ENCODE measurements at places on chromosomes 5 and 9.

GRCh38 chr9:87798261-87798833 lies 72.4 kb downstream of the CTSL start:
- no peak for DNase-seq

- no peak for DNase-seq
Observed at GRCh38 chr9:38437193-38437823, 13.1 kb upstream of the IGFBPL1 start.

- peak; percentile 91 for DNase-seq
Observed at GRCh38 chr5:147332658-147333057, 97.8 kb downstream of the STK32A start.

- no peak for DNase-seq
Observed at GRCh38 chr5:56507351-56507930, 274.3 kb upstream of the ANKRD55 start.

DNA sequence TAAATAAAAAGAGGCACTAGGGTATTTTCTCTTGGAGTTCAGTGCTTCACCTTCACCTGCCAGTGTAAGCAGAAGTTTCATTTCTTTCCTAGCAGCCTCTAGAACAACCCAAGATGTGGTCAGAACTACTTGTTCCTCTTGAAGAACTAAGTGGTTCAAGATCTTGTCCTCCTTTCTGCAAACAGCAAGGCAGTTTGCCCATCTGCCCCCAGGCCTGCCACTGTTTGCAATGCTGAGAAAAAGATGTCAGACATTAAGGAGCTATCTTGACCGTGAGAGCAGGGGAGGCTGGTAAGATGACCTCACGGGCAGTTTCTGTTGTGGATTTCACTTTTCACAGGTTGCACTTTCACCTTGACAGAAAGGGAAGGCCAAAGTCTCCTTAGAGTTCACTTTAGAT lies 52.0 kb upstream of the KLF4 start:
- no peak for DNase-seq

DNA sequence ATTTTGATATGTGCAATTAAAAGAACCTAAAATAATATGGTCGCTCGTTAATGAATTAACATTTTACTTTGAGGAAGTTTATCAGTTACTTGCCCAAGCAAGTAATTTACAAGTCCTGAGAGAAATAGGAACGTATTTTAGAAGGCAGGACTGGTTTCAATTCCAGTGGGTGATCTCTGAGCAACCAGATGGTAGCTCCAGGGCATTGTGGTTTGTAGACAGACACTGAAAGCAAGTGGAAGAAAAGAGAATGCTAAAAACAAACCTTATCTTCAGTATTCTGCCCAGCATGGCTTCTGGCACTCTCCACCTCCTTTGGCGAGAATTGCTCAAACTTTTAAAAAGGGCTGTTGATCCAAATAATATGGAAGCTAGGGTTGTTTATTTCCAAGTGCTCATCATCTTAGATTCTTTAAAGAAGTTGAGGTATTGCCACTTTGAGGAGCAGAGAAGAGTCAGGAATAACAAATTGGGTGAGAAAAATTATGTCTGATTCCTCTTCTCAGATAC lies 31.8 kb upstream of the ERAP2 start:
- DNase-seq = no peak

DNA sequence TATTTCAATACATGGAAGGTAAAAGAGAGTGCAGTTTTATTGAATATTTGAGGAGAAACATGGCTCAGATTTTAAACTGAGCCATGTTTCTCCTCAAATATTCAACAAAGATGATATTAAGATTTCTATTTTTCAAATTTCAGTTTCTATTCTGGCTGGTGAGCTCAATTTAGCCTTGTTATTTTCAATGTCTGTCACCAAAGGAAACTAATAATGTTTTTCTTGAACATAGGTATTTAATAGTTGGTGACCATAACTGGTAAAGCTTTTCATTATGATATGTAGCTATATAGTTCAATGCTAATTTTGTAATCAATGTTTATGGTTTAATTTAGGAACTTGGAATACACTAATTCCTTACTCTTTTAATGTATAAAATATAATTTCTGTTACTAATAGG lies 177.4 kb downstream of the FER start:
- DNase-seq = no peak

- no peak for DNase-seq
Observed at GRCh38 chr5:62199792-62200716, 106.0 kb upstream of the KIF2A start.

DNA sequence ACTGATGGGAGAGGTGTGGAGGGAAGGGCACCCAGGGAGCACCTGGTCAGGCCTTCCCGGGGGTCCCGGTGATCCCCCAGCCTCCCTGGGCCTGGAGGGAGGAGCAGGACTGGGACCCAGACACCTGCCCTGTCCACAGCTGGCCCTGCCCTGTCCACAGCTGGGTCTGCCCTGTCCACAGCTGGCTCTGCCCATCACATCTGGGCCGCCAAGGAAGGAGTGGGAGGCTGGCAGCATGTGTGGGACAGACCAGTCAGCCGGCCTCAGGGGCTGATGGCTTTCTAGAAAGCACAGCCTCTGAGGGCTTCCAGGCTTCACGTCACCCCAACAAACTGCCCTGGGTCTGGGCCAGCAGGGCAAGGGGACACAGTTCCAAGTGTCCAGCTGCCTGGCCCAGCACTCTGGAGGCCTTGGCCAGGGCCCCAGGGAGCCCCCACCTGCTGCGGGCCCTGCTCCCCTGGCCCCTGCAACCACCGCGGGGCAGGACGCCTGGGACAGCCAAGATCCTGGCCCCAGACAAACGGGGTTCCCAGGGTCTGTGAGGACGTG lies 12.2 kb downstream of the DNLZ start:
- no peak for DNase-seq

DNA sequence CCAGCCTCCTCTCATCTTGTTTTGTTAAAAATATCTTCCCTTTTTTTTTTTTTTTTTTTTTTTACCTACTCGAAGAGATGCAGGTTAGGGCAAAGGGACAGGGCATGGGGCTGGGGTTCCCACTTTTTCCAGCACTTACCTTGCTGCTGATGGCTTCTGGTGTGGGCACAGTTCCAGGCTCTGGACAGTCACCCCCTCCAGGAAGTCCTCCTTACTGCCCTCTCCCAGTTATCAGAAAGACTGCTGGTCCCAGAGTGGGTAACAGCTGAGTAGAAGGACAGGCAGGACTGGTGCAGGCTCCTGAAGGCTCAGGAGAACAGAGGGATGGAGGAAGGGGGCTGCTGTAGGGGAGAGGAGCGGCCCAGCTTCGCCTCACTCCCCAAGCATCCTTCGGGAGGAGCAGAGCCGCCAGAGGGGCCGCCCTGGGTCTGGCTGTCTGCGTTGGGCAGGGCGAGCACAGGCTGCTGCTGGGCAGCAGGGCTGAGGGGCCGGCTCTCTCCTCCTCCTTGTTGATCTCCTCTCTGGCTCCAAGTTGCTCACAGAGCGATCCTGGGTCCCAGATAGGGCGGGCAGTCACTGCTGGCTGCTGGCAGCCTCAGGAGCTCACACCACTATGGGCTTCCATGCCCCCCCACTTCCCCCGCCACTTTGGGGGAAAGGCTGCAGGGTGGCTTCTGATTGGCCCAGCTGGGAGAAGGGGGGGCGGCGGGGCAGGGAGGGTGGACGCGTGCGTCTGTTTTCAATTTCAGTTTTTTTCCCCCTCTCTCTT lies at the start of gene PDGFRB:
PDGFRB (minus strand) TSS at position 588 of the 769 bp plus-strand sequence. CDS start 18,798 bp downstream, outside the sequence.
- DNase-seq = no peak

DNA sequence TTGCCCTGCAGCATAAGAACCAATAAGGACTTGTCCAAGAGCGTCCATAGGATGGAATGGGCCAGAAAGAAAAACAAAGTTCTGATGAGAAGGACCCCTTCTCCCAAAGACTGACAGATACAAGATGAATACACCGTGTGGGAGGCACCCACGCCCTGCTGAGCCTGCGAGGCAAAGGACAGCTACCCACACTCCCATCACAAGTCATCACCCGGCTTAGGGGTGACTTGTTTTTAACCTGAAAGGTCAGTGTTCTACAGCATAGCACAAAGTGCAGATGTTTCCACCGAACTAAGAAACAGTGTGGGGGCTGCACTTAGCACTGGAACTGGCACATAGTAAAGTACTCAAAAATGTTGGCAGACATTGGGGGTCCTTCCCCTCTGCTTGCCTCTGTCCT lies 13.9 kb downstream of the TNIP1 start:
- no peak for DNase-seq

DNA sequence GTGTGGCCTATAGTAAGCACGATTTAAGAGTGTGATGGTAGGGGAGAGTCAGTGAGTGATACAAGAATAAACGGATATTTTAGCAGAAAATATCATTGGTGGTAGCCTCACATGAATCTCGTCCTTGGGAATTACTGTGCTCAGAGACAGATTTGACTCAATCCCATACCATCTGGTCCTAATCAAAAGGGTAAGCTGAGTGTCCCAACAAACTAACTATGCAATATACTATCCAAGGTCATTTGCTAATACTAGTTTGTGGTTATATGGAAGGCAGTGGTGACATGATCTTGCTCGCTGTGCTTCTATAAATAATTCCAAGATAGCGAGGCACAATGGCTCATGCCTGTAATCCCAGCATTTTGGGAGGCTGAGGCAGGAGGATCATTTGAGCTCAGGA lies 103.2 kb downstream of the TRPM6 start:
- no peak for DNase-seq

DNA sequence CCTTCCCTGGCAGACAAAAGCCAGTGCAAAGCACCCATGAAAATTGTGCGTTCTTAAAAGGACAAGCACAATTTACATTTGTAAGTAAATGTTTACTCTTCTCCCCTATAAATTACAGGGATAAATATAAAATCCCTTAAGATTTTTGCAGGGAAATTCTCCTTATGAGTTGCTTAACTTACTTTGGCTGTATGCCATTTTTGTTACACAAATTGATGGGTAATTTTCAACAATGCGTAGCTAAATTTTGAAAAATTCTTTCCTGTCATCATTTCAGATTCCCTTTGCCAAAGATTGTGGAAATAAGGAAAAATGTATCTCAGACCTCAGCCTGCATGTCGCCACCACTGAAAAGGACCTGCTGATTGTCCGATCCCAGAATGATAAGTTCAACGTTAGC lies 64.2 kb upstream of the ITGA2 start:
- DNase-seq = no peak

DNA sequence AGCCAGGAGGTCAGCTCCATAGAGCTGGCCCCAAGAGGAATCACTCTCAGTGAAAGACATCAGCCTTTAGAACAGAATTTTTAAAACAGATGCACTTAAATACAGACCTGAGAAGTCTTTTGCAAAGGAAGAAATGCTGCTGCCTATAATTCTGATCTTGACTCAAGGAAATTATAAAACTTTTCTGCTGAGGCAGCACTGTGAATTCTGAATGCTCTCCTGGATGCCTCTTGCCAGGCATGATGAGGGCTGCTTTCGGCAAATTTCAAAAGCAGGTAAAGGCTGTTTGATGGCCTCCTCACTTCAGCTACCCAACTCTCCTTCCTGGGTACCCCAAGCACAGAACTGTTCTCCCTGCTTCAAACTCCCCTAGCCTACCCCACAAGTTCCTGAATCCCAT lies 174.8 kb downstream of the CDK5RAP2 start:
- no peak for DNase-seq

DNA sequence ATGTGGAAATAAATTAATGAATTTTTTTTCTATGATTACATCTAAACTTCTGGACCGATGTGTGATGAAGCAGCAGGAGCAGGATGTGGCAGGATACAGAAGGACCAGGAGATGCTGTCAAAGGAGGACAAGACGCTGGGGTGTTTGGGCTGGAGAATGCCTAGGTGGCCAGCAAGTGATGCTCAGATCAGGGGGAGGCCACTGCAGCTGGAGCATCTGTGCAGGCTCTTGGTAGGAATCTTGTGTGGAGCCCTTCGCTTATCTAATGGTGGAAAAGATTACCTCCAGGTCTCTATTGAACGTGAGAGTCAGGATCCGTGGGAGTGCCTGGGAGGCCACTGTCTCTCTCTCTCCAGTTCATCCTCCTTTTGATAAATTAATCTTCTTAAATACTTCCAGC lies 79.8 kb downstream of the MRPL36 start:
- DNase-seq = no peak

- no peak for DNase-seq
Observed at GRCh38 chr9:75376680-75377254, 288.5 kb downstream of the OSTF1 start.

DNA sequence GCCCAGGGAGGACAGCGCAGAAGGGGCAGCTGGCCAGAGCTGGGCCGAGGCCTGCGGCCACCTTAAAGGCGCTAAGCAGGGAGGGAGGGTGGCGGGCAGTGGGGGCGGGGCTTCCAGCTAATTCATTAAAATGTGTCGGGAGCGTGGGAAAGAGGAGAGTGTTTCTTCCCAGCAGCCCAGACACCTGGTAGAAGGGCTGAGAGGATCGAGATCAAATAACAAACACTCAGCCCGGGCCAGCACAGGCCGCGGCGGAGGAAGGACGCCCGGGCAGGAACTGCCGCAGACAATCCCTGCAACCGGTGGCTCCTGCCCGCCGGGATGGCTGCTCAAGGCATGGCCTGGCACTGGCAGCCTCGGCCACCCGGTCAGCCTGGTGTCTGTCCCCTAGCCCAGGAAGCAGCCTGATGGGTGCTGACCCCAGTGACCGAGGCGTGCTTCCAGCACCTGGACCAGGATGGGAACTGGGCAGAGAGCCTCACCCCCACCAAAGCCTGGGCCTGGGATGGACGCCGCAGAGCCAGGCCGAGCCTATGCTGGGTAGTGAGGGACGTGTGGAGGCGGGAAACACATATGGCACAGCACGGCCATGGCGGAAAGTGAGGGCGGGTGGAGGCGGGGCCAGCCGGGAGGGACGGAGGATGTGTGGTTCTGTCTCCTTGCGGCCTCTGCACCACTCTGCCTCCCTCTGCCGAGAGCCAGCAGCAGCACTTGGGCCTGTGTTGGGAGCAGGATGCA lies 3.2 kb upstream of the NRARP start:
- peak; percentile 57 for DNase-seq

DNA sequence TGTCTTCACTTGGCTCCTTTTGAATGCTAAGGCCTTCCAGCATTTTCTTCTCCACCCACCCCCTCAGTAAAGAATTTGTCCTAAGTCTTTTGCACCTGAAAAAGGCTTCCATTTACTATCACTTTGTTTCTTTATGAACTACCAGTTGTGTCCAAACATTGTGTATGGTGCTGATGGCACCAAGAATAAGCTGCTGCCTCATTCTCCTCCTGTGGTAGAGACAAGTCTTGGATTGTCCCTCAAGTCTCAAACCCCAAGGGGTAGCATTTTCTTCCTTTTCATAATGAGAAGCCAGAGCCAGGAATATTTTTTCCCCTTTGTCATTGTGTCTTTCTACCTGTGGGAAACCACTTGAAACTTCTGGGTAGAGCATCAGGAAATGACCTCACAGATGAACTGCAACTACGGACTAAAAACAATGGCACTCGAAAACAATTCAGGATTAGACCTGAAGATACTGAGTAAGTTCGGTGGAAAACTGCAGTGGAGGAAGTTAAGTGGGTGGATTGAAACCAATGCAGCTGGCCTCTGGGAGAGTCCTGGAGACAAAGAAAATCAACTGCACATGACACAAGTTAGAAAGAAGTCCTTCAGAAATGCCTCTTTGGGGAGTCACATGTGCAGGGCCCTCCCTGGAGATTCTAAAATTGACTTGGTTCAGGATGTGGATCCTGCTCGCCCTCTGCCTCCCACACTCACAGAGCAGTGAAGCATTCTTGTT lies 80.5 kb downstream of the SH3RF2 start:
- DNase-seq = no peak

GRCh38 chr5:88819301-88819999 lies 63.5 kb downstream of the MEF2C start:
- DNase-seq = no peak

GRCh38 chr5:143648696-143649095 lies 163.3 kb upstream of the HMHB1 start:
- no peak for DNase-seq

Data from NCI-H1105 treated with DMSO at 0.1 percent for 48 hours (cell line).